ENCODE measurements at places on chromosomes 3 and 15. TPM values are rescaled to one million over a fixed set of nuclear protein-coding genes. Genes with fewer than 3 reads are reported as not detected.
A peak's percentile ranks its signal among the peaks of the same experiment; 100 is the strongest.

LRRN1 gene
- not detected for total RNA-seq

DNA sequence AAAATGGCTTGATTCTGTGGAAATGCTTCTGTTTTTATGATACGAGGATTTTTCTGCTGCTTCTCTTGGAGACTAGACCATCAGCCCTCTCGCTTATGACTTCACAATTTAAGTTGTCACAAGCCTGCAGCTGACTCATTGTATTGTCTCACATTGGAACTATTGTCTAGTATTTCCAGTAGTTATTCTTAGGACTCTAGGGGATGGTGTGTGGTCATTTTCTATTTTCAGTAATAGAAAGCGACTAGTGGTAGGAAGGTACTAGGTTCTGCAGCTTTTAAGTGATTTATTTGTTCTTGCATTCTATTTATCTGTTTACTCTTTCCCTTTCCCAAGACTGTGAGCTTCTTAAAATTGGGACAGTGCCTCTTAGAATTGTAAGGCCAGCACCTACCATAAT, 66.3 kb upstream of the CRTC3 start:
- DNase-seq, result peak; percentile 43

ATR gene
- 7.6 TPM for total RNA-seq

SLC28A2 gene
- total RNA-seq, result not detected

DNA sequence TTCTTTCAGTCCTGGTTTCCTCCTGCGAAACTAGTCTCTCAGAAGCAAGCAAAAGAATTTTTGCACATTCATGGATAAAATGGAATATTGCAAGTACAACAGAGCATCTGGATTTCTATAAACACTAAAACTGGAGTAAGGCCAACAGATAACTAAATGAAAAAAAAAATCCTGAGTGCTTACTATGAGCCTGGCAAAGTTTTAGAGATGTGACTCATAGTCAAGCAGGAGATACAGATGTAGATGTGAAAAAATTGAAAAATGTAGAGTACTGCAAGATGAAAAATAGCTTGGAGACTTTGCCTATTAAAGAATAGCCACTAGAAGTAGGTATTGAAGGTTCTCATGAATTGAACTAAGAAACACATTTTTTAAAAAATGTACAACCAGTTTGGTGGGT, 397.4 kb downstream of the OTOL1 start:
- DNase-seq, result no peak

DNA sequence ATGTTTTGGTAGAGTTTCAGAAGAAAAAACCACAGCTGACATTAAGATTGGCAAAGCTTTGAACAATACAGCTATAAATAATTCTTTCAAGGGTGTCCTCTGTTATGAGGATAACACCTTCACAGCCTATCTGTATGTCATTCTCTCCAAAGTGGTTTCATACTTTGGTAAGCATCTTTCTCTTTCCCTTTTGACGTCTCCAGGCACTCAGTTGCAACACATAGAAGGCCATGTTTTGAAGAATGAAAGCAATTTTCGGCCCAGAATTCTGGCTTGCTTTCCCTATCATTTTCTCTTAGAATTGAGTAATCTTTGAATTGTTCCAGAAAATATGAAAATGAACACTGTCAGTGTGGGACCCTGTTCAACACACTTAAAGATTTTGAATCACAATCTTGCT, 200.0 kb upstream of the CBLB start:
- no peak for DNase-seq

GRCh38 chr15:53447053-53447574, 312.3 kb downstream of the WDR72 start:
- DNase-seq, result no peak

DNA sequence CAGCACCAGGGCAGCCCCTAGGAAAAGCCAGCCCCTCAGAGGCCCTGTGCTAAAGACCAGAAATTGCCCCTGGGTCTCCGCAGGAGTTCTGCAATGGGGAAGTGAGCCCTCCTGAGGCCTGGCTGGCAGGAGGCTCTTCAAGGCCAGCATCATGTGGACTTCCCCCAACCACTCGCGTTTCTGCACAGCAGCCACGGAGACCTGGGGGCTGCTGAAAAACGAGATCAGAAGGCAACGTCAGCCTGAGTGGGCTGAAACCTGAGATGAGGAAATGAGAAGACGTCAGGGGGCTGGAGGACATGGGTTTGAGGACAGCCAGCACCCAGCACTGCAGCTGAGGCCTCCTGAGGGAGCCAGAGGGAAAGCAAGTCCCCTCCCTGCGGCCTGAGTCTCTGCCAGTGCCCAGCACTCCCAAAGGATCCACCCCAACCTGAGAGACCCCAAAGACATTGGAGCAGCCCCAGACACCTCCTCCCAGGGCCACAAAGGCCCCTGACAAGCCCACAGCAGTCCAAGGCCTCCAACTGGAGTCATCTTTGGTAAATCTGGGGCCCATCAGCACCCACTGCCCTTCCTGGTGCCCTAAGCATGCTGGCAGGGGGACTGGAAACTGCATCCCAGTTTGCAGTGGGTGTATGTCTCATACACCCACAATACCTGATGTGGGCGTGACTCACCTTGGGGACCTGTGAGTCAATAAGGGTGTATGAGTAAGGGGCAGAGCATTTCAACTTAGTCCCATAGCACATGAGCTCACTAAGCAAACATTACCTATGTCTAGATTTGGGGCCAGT, 29.2 kb upstream of the CYP11A1 start:
- DNase-seq, result peak; percentile 43

- DNase-seq, result no peak
These were observed 20.9 kb downstream of the IQSEC1 start for GRCh38 chr3:13052191-13052820.

DNA sequence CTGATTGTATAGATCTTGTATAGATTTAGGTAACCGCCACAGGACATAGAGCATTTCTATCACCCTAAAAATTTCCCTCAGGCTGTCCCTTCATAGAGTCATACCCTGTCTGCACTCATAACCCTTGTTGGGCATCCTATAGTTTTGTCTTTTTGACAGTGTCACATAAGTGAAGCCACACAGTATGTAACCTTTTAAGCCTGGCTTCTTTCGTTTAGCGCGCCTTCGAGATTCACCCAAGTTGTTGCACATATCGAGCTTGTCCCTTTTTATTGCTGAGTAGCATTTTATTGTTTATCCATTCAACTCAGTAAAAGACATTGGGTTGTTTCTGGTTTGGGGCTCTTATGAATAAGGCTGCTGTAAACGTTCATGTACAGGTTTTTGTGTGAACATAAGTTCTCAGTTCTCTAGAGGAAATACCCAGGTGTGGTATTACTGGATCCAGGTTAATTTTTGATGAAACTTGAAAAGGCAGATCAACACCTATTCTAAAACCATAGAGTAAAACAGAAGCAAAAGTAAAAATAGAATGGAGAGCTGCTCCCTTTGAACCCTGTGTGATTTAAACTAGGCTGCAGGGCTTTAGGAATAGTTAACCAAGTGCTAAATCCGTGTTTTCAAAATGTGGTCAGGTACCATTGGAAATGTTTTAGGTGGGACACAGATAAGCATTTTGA, 49.5 kb downstream of the CD86 start:
- DNase-seq, result no peak

OR5K2 gene
- total RNA-seq, result not detected

GRCh38 chr15:91478717-91479191, 374.8 kb upstream of the SLCO3A1 start:
- DNase-seq, result no peak

DNA sequence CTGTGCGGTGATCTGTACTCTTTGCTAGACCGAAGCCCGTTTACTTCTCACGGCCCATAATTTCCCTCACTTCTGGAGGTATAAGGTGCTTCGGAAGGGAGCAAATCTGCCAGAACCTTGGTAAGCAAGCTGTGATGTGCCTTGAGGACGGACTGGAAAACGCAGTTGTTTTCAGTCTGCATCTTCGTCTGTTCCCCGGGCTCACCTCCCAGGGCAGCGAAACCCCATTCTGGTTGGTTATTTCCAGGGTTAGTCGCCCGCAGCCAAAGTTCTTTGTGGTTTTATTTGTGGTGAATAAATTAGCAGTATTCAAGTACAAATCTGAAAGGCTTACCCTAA, 401 bp downstream of the RAMAC start:
- no peak for DNase-seq

GRCh38 chr15:67370206-67370954, 115.8 kb downstream of the IQCH start:
- DNase-seq, result no peak

AP3B2 gene
- 6.7 TPM for total RNA-seq
